Kasumi-1 (cell line): ENCODE measurements at places on chromosomes 11 and 22.

DNA sequence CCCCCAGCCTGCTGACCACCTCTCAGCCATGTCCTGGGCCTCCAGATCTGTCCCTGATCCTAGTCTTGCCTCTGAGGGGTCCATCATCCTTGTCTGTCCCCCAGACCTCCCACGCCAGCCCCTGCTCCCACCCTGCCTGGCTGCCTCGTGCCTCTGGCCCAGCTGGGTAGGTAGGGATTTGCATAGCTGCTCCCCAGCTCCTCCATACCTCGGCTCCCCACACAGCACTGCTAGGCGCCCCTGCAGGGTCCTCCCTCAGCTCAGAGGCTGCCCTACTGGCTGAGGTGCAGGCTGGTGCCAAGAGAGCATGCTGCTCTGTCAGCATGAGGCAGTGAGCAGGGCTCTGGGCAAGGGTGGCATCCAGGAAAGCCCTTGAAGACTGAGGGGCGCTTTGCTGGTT, 47.7 kb downstream of the NFAM1 start:
- DNase-seq: no peak

DNA sequence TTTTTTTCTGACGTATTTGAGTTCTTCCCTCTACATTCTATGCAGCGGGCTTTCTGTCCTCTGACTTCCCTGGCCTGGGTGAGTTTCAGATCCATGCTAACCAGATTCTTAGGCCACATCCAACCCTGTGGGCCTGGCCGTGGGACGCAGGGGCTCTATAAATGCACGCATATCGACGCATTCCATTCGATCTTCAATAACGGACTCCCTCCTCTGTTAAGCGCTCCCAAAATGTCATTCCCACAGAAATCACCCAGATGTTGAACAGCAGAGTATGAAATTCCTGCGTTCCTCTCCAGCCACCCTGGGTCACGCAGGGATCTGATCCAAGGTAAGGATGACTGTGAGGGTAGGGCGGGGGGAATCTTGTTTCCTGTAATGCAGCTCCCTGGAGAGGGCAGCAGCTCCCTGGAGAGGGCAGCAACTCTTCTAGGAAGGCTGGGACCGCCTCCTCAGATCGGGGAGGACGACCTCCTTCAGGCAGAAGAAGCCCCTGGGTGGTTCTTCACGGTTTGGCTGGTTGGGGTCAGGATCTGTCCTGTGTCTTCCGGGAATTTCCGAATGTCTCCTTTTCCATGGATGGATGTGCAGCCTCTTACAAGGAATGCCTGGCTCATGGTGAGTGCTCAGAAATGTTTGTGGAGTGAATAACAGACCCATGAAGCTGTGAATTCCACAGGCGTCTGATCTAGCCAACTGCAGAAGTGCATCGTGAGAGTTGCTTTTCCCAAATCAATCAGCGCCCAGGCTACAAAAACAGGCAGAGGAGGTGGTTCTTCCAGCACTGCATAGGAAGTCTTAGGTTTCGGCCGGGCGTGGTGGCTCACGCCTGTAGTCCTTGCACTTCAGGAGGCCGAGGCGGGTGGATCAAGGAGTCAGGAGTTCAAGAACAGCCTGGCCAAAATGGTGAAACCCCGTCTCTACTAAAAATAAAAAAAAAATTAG, 12.2 kb downstream of the MRGPRD start:
- DNase-seq: no peak

GRCh38 chr11:106152013-106152412, 74.6 kb downstream of the AASDHPPT start:
- DNase-seq: no peak

- DNase-seq: no peak
Measured at GRCh38 chr11:42006766-42007165, 547.3 kb upstream of the LRRC4C start.

GRCh38 chr11:114416441-114416961, 16.0 kb downstream of the RBM7 start:
- no peak for DNase-seq
